ENCODE measurements at places on chromosomes 7 and 10.
A peak's percentile ranks its signal among the peaks of the same experiment; 100 is the strongest.

DNA sequence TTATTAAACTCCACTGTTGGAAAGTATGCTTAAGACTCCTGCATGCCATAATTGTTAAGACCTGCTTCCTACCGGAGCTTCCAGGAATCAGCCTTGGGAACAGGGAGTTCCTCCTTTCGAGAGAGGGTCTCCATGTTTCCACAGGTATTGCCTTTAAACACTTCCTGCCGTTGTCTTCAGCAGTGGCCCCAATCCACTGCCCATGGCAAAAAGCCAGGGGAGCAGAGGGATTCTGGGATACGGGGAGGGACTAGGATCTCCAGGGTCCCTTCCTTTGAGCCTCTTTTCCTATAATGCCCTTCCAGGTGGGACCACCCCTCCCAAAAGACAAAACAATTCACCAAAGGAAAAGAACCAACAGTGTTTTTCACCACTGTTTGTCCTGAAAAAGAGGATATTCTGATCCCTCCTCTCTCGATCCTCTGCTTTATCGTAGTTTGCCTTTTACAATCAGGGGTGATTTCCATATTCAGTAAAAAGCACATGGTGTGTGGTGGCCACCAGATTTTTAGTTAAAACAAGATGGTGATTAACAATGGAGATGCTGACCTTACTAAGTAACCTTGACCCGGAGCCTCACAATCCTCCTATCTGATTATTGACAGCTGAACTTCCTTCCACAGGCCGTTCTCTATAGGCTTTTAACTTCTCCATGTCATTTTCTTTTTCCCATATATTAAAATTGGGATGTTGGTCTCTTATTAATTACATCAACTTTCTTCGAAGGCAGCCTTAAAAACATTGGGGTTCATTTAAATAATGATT lies 36.0 kb downstream of the LRRC72 start:
- DNase-seq, result no peak

GRCh38 chr7:133675510-133676218 lies 422.8 kb downstream of the EXOC4 start:
- DNase-seq, result no peak

DNA sequence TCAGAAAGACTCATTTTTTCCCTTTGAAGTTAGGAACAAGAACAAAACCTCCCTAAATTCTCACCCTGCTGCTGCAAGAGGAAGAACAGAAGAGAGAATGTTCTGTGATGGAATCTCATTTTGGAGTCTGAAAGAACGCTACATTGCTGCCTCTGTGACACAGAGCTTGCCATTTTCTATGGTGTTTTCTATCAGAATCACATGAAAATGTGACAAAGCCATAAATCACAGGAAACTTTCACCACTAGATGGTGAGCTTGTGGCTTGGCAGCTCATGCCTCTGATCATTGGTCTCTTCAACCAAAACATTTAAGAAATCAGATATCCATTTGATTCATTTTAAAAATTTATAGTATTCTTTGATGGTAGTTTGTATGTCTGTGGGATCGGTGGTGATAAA lies 82.9 kb downstream of the CADPS2 start:
- DNase-seq, result no peak

GRCh38 chr10:31207636-31208035 lies 111.4 kb upstream of the ZEB1 start:
- DNase-seq, result no peak

- DNase-seq, result no peak
Observed at GRCh38 chr7:89029864-89030263, 234.3 kb upstream of the TEX47 start.

DNA sequence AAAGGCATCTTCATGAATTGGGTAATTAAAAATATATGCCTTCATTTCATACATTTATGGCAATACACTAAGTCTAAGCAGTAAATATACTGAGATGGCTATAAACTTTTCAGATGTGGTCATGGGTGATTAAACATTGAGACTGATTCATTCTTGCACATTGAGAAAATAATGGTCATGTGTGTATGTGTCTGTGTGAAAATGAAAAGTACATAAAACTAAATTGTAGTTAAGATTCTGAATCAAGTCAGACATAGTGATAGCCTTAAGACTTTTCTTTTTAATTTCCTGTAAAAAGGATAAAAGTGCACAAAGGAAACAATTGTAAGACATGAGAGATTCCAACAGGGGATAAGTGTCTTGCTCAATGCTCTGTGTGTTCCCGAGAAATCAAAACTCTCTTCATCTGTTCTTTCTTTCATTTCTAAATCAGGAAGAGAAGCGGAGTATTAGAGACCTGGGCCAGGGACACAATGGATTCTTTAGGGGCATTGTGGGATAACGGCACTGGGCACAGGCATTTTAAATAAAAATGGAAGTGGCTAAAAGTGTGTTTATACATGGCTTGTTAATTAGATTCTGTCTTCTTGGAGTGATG lies 69.8 kb upstream of the AGR3 start:
- DNase-seq, result no peak

DNA sequence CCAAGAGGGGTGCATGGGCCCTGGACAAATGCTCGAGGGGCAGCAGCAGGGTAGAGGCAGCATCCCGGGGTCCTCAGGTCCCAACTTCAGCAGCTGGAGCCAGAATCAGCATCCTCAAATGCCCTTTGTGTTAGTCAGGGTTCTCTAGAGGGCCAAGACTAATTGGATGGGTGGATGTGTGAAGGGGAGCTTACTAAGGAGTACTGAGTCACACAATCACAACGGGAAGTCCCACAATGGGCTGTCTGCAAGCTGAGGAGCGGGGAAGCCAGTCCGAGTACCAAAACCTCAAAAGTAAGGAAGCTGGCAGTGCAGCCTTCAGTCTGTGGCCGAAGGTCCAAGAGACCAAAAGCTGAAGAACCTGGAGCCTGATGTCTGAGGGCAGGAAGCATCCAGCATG lies 162.9 kb upstream of the TCERG1L start:
- no peak for DNase-seq

DNA sequence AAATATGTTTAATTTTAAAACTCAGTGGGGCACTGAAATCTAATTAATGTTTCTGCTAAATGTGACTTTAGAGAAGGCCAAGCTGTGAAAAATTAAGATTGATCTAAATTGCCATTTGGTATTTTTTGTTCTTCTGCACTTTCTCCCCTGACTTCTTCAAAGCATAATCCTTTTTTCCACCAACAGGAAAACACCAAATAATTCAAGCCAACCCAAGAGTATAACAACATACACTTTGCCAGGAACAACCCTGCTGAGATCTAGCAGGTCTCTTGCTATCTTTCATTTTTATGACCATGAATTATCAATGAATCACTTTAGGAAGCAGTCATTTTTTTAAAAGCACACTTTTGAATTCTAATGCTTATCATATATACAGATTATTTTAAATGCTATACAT lies 100.1 kb downstream of the USP6NL start:
- DNase-seq, result no peak

DNA sequence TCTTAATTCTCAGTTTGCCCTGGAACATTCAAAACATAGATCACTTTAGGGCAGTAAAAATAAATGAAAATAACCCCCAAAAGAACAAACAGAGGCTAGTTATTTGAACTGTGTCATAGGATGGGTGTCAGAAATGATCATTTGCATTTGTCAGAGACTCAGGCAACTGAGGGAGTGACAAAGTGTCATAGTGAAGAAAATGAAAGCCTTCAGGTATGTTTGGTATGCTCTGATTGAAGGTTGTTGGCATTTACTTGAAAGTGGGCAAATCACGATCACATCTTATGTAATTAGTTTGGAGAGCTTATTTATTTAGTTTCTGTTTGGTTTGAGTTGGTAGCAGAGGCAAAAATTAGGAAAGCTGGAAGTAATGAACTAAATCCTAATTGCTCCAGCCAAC lies 880.9 kb downstream of the ANKRD7 start:
- DNase-seq, result no peak

- DNase-seq, result no peak
Observed at GRCh38 chr10:13276749-13277365, 23.0 kb downstream of the PHYH start.

- no peak for DNase-seq
Observed at GRCh38 chr7:91596287-91596686, 284.2 kb downstream of the MTERF1 start.

DNA sequence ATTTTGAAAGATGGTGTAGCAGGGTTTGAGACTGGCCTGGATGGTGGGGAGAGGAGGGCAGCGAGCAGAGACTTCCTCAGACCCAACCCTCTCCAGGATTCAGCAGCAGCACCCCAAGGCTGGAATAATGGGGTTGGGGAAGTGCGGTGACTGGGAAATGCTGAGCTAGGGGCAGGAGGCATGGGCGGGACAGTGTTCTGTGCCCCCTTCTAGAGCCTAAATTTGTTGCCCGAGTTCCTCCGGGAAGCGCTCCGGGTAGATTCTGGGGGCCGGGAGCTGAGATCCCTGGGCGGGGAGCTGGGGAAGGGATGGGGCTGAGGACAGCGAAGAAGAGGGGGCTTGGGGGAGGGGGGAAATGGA lies at the start of gene CHAT:
Gene CHAT, plus strand, starts transcription at position 156 of the 360 bp plus-strand sequence. Its CDS starts 153 bp downstream, at position 309.
- no peak for DNase-seq

DNA sequence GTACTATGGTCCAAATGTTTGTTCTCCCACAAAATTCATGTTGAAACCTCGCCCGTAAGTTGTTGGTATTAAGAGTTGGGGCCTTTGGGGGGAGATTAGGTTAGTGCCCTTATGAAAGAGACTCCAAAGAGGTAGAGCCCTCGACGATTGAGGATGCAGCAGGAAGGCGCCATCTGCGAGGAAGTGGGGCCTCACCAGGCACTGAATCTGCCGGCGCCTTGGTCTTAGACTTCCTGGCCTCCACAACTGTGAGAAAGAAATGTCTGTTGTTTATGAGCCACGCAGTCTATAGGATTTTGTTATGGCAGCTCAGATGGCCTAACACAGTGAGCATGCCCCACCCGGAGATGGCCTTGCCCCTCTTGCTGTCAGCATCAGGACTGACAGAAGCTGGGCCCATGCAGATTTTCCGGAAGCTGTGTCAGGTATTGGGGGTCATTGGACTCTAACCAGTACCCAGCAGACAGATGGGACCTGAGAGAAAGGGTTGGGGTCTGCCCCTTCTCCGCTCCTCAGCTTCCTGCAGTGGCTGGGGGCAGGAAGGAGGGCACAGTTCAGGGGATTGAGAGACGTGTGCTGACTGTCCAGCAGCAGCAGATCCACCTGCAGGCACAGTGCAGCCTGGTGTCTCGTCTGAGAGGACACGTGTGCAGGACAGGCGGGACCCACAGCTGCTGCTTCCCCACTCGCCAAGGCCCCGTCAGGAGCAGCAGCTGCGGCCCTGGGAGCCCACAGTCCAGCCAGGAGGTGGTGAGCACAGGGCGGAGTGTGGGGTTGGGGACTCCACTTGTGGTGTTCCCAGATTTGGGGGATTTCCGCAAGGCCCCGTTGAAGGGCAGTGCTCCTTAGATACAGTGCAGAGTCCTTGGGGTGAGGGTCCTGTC lies 47.8 kb downstream of the MGMT start:
- DNase-seq, result no peak

DNA sequence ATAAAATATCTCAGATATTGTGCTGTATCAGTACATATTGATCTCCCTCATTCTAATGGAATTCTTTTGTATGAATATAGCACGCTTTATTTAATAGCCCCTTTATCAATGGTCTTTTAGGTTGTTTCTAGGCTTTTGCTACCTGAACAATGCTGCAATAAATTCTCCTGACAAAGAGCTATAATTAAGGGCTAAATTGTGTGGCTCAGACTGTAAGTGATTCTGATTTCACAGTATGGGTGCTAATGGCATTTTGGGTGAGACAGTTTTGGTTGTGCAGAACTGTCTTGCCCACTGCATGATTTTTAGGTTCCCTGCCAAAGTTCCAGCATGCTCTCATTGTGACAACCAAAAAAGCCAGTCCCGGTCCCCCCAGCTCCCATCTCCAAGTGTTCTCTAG lies 363.2 kb downstream of the REEP3 start:
- no peak for DNase-seq

- DNase-seq, result peak; percentile 4
Observed at GRCh38 chr7:136114966-136115762, 138.0 kb upstream of the MTPN start.

- no peak for DNase-seq
Observed at GRCh38 chr7:25067726-25068501, 57.1 kb downstream of the CYCS start.

DNA sequence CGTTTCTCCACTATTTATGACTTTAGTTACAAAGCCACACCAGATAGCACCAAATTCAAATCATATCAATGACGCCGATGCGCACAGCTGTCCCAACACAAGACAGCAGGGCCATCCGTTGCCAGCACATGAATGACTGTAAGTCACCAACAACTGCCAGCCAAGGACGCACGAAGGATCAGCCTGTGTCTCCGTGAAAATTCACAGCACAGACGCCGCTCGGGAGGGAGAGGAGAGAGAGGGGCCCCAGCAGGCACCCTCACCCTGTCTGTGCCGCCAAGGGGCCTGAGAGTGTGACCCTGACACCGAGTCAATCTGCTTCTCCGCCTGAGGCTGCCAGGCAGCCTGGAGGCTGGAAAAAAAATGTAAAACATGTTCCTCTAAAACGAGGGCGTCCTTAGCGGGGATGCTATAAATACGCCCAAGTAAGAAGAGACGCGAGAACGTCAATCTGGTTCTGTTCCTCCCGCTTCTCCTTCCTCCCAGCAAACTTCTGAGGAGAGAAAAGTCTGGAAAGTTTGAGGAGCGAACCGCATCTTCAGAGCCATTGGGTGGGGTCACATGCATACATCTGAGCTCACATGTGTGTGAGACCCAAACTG lies 111.2 kb downstream of the PTPRN2 start:
- no peak for DNase-seq

DNA sequence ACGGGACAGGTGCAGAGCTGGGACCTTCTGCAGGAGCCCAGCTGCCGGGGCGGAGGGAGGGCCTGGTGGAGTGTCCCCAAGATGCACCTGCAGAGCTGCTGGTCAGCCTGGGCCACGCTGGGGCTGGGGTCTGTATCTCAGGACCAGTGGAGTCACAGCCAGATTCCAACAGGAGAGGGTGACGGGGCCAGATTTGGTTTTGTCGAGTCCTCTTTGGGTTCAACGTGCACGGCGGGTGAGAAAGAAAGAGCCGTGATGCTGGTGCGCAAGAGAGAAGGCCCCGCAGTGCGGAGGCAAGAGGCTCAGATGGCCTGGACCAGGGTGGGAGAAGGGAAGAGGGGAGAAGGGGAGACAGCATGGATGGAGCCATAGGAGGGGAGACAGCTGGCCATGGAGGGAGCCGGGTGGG lies 462.9 kb downstream of the PTPRN2 start:
- DNase-seq, result no peak

GRCh38 chr10:59339351-59339750 lies 23.0 kb downstream of the FAM13C start:
- DNase-seq, result no peak

GRCh38 chr10:3111621-3112163 lies 44.3 kb downstream of the PFKP start:
- no peak for DNase-seq

- DNase-seq, result peak; percentile 65
Observed at GRCh38 chr10:68406815-68407548, at the start of gene RUFY2. RUFY2 (minus strand) TSS chr10:68407277; CDS start chr10:68407189, 88 bp downstream.

DNA sequence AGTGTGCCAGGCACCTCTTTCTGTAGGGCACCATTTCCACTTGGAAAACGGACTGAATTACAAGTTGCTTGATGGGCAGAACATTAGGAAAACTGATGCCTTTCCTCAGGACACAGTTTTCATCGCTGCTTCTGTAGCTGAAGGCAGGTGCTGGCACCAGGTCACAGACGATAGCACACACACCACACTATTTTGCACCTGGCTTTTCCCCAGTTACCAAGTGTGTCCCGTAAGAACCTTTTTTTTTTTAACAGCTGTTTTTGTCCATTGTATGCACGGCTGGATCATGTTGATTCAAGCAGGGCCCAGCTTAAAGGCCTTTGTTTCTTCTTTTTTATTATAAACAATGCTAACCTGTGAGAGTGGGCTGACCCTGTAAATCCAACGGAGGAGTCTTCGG lies 1.3 kb upstream of the GET4 start:
- no peak for DNase-seq

- DNase-seq, result no peak
Observed at GRCh38 chr7:56174875-56175760, 58.9 kb upstream of the NUPR2 start.
